HS-27A (cell line): ENCODE measurements at places on chromosomes 3 and 15.

GRCh38 chr3:4820296-4821121 is 158.7 kb upstream of the BHLHE40 start:
- no peak for DNase-seq

GRCh38 chr15:85379403-85380131 is 836 bp upstream of the AKAP13 start:
- DNase-seq = no peak

DNA sequence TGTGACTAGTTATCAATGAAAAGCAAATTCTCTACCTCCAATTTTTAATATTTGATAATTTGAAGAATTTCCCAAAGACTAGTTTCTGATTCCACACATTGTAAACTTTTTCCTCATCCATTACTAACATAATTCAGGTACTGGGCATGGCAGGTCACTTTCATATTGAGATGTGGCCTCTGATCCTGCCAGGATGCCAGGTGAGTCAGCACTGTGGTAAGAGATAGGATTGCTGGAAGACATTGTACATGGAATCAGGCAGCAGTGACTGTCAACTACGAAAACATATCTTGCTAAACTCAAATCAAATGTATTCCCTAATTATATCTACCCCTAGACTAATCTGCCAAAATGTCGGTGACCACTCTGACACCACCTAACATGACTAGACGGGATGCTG is 33.2 kb upstream of the POU1F1 start:
- DNase-seq = no peak

- no peak for DNase-seq
Measured at GRCh38 chr15:90033006-90033405, 31.9 kb downstream of the ZNF710 start.

DNA sequence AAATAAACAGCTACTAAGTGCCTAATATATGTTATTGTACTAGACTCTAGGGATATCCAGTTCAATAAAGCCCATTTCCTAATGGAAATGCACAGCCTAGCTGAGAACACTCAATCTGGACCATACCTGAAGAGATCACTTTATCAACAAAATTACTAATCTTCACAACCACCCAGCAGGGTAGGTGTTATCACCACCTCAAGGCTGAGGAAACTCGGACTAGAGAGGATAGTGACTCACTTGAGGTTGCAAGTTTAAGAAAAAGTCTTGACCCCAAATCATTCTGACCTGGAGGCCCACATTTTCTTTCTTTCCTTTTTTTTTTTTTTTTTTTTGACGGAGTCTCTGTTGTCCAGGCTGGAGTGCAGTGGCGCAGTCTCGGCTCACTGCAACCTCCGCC is 3.1 kb upstream of the FMN1 start:
- no peak for DNase-seq

GRCh38 chr15:38320181-38320580 is 67.5 kb downstream of the SPRED1 start:
- no peak for DNase-seq

GRCh38 chr3:116001151-116001621 is 377.9 kb downstream of the GAP43 start:
- no peak for DNase-seq

DNA sequence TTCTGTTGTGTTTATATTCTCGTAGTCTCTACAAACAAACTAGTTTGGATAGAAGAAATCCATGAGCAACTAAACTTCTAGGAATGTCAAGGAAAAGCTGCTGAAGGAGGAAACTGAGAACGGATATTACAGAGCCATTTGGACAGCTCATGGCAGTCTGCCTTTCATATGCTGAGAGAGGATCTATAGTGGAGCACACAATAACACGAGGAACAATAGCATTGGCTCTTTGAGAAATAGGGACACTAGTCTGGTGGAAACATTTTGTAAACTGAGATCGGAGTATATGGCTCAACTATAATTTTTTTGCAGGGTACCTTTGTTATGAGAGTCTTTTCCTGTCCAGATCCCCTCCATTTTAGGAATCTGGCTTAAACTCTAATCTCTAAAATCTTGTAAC is 200.5 kb downstream of the CLSTN2 start:
- DNase-seq = no peak

DNA sequence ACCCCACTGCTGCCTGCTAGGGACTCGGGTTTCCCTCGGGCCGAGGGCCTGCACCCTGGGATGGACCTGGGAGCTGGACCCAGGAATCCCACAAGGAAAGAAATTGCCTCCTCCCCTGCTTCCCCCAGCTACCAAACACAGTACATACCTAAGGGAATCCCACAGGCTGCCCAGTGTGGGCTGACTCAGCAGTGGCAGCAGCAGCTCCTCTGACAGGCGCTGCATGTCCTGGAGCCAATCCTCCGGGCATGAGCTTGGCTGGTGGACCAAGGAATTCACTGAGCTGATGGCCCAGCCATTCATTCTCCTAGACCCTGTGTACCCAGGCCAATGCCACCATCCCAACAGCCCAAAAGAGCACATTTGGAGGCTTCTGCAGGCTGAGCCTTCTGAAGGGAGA is 9.5 kb upstream of the LTK start:
- DNase-seq = no peak

GRCh38 chr3:66555214-66555844 is 54.5 kb upstream of the LRIG1 start:
- DNase-seq = no peak
